CD4-positive, alpha-beta T cell treated with Interleukin-15 for 1 hour (primary cell): ENCODE measurements at places on chromosomes 11 and 22.

DNA sequence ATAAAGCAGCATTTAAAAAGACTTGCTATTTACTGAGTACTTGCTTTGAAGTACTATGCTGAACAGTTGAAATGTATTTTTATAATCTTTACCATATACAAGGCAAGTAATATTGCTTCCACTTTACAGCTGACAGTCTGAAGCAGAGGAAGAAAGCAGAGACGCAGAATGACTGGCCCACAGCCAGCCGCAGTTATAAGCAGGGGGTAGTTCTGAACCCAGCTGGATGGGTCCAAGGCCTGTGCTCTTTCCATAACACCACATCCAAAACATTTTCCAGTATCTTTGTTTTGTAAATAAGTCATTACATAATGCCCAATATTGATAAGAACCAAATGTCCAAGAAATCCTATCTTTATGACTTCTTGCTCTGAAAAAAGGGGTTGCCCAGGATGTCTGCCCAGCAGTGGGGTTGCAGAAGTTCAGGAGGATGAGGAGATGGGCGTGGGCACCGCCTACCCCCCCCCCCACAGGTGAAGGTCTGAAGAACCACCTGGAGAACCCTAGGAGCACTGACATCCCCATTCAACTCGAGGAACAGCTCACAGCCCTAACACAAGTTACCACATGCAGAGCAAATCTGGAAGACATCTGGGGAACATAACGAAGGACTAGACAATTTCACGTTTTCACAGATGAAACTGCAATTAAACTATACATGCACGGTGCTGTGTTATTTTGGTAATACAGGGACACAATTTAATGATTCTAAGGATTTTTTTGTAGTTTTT, 24.2 kb upstream of the YPEL1 start:
- DNase-seq, result no peak

- DNase-seq, result no peak
Measured at GRCh38 chr11:22044126-22044525, 148.8 kb upstream of the ANO5 start.

DNA sequence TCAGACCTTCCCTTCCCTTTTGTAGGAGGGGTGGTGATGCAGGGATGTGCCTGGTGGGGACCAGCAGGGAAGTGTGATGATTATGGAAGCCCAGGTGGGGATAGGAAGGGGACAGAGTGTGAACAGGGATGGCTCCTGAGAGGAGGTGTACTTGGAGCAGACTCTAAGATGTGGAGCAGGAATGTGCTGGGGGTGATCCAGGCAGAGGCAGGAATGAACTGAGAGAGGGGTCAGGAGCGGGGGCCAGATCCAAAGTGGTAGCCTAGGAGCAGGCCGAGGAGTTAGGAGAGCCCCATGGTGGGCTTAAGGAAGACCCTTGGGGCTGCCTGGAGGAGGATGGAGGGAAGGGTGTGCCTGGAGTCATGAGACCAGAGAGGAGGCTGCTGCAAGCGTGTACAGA, 3.7 kb downstream of the NPTXR start:
- DNase-seq, result no peak

GRCh38 chr22:48431014-48431413, 1396.7 kb downstream of the BRD1 start:
- no peak for DNase-seq

DNA sequence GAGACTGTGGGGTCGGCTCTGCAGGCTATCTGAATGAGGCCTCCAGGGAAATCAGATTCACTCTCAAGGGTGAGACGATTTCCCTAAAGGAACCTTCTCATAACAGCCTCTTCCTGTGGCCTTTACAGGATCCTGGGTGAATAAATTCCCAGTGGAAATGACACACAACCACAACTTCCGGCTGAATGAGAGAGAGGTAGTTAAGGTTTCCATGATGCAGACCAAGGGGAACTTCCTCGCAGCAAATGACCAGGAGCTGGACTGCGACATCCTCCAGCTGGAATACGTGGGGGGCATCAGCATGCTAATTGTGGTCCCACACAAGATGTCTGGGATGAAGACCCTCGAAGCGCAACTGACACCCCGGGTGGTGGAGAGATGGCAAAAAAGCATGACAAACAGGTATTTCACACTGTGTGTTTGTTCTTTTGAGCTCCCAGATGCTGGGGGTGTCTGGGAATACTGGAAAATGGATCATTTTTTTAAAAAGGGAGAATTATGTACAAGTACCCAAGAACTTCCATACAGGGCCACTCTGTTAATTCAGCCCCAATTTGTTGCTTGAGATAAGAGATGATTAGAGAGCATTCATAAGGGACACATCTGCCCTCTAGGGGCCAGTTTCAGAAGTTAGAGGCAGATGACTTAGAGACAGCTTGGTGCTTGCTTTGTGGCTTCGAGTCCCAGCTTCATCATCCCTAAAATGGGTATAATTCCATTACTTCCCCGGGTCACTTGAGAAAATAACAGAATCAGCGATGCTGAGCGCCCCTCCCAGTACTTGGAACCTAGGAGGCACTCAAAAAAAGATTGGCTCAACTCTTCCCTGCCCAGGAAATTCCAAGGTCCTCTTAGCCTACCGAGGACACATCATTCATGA, 10.2 kb downstream of the SERPIND1 start:
- peak; percentile 26 for DNase-seq

GRCh38 chr11:70415191-70415590, 16.9 kb downstream of the CTTN start:
- DNase-seq, result no peak

- no peak for DNase-seq
Measured at GRCh38 chr11:15434529-15434928, 319.8 kb downstream of the INSC start.

DNA sequence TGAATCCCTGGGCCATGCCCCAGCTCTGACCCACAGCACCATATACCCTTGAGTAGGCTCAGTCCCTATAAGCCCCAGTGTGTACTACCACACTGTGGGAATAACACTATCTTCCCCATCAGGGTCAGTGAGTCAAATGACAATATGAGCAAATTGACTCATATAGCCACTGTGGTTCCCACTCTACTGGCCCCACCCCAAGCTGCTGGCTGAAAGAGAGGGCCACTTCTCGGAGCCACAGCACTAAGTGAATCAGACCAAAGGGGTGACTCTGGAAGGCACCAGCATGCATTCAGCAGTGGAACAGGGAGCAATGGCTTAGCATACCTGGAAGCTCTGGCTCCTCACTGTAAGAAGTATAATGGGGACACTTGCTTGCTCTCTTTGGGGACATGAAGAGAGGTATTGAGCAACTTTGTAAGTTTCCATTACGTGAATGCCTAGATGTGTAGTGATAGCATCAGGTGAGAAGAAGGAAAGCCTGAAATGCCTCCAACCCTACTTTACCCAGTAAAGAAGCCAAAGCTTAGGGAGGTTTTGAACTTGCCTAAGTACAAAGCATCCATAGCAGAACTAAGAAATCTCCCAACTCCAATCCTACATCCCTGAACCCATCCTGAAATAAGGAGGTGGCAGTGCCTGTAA, 13.5 kb downstream of the CD59 start:
- peak; percentile 22 for DNase-seq

- peak; percentile 64 for DNase-seq
Measured at GRCh38 chr11:76721755-76722677, 51.5 kb upstream of the LRRC32 start.

GRCh38 chr11:696955-697491, 1.4 kb downstream of the TMEM80 start:
- peak; percentile 39 for DNase-seq

- DNase-seq, result no peak
Measured at GRCh38 chr11:86014221-86014620, 54.7 kb downstream of the PICALM start.

DNA sequence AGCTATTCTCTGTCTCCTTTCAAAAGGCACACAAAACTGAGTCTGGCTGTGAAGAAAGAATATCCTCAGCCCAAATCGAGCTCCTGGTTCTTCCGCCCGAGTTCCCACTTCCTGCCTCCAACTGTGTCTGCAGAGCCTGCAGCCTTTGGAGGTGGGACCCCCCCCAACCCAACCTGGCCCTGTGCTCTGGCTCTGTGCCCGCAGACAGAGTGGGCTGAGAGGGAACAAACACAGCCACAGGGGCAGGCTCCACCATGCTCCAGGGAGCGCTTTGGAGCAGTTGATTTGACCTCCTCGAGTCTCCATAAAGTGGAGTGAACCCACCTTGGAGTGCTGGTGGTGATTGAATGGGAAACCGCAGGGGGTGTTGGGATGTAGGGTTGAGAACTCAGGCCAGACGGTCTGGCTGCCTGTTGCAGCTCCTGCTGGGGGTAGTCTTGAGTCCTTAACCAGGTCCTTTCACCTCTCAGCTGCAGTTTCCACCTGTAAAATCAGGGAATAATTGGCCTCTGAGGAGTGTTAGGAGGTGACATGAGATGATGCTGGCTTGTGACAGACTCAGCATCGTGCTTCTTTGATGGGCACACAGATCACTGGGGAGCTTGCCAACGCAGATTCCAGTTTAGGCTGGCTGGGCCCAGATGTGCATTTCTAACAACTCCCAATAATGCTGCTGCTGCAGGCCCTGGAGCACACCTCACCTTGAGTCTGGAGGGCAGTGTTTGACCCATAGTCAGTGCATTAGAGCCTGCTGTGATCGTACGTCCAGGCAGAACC, 11.4 kb downstream of the DAGLA start:
- DNase-seq, result no peak

- no peak for DNase-seq
Measured at GRCh38 chr22:40449676-40450035, 79.3 kb downstream of the SGSM3 start.

GRCh38 chr11:116871248-116871647, 33.8 kb upstream of the APOA1 start:
- no peak for DNase-seq

DNA sequence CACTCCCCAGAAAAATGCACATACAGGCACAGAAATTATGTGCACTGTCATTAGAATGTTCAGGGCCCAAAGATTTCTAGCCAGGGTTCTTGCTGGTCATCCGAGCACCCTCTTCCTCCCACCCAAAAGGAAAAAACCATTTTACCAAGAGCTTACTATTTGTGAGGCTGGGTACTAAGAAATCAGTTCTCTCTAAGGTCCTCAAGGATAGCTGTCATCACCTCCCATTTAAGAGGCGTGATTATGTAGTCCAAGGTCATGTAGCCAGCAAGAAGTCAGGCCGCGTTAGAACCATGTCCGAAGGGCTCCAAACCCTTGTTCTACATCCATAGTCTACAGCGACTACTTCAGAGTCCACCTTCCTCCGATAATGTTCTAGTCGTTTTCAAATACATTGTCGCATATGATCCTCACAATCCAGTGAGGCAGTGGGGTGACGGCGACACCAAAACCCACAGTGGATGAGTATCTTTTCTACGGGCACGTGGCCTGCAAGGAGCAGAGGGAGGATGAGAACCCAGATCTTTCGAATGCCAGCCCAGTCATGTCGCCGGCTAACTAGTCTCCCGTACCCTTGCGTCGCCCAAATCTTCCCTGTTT, 634 bp downstream of the TIMM8B start:
- no peak for DNase-seq

GRCh38 chr11:46846510-46846830, 390 bp upstream of the CKAP5 start:
- DNase-seq, result no peak

DNA sequence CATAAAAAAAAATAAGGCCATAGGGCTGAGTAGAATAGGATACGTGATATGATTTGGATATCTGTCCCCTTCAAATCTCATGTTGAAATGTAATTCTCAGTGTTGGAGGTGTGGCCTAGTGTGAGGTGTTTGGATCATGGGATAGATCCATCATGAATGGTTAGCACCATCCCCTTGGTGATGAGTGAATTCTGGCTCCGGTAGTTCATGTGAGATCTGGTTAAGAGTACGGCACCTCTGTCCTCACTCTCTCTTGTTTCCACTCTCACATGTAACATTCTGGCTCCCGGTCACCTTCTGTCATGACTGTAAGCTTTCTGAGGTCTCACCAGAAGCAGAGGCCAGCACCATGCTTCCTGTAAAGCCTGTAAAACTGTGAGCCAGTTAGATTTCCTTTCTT, 45.5 kb downstream of the RAB30 start:
- no peak for DNase-seq

DNA sequence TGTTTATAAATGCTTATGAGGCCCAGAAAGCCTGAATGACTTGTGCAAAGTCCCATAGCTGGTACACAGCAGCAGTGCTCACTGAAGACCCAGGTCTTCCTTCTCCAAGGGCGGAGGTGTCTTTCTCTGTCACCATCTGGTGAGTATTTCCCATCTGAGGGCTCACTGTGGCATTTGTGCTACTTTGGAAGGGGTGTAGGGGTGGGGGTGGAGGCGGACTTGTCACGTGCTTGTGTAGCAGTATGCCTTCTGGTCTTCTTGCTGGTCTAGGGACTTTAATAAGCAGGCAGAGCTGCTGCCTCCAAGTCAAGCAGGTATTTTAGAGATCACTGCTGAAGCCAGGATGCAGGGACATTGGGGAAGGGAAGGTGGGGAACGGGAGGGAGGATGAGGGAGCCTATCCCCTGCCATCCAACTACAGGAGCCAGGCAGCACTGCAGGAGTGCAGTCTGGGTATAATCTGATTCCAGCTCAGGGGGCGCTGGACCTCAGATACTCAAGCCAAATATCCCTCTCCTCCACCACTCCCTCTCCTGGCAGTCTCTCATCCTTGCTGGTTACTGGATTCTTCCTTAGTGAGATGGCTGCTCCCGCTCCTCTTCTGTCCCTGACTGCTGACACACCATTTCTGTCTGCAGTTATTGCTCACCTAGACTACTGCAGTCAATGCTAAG, 3.4 kb downstream of the ABCC8 start:
- no peak for DNase-seq

DNA sequence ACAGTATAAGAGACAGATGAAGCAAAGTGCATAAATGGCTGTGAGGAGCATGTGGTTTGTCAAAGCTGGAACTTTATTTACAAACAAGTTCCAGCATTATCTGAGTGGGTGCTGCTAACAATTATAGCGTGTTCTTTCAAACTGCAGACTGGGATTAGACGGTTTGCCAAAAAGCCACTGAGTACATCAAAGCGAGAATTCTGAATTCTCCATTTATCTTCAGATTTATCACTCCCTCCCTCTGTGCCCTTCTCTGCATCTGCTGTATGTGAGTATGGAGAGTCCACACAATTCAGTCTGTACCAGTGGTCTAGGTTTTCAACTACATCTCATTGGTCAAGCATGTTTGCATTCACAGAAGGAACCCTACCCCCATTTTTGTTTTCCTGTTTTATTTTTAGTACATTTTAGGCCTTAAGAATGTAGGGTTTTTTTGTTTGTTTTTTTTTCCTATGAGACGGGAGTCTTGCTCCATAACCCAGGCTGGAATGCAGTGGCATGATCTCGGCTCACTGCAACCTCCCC, 18.1 kb upstream of the INCENP start:
- no peak for DNase-seq

GRCh38 chr22:30212363-30212995, 34.1 kb downstream of the LIF start:
- DNase-seq, result peak; percentile 67
